ENCODE measurements at places on chromosomes 1 and 21.
A peak's percentile ranks its signal among the peaks of the same experiment; 100 is the strongest.

DNA sequence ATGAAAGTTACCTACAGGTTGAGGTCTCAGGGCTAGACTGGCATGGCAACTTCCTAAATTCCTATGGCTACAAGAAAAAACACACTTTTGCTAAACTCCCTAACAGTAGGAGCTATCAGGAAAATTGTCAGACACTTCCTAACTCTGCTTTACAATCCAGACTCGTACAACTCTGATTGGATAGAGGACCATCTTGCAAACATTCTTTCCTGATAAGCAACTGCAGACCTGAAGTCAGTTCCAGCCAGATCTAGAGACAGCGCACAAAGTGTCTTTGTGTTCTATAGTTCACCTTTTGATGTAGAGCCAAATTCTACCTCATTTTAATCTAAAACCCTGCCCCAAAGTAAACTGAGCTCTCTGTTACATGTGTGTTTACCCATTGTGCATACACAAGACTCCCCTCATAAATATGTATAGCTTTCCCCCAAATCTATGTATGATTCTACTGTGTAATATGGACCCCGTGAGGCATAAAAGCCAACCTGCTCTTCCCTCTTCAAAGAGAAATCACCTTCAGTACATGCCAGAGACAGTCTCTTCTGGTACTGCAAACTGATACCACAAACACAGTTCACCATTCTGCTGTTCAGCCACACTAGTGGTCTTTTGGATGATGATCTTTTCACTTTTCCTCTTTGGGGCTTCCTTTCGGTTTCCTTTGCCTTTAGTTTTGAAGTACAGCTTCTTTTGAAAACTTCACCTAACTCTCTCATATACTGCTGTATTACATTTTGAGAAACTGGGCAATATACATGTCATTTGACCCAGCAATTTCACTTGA lies 21.7 kb downstream of the ZP4 start:
- no peak for DNase-seq

- DNase-seq: no peak
Observed at GRCh38 chr1:157105298-157105987, 5.8 kb upstream of the ETV3L start.

DNA sequence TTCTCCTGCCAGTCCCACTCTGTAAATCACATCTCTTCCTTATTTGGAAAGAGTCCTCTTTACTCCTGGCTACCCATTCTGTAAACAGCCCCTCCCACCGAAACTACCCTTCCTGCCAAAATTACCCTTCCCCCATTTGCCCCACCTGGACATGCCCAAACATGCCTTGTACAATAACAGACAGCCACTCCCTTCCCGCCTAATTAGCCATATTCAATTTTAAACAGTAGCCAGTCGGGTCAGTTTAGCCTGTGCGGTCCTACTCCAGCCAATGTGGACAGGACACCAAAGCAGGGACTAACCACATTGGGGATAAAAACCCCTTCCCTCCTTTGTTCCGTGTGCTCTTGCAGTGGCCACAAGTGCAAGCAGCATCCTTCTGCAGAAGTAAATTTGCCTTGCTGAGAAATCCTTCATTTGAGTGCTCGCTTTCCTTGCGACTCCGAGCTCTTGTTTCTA lies 56.3 kb upstream of the MAP10 start:
- no peak for DNase-seq

DNA sequence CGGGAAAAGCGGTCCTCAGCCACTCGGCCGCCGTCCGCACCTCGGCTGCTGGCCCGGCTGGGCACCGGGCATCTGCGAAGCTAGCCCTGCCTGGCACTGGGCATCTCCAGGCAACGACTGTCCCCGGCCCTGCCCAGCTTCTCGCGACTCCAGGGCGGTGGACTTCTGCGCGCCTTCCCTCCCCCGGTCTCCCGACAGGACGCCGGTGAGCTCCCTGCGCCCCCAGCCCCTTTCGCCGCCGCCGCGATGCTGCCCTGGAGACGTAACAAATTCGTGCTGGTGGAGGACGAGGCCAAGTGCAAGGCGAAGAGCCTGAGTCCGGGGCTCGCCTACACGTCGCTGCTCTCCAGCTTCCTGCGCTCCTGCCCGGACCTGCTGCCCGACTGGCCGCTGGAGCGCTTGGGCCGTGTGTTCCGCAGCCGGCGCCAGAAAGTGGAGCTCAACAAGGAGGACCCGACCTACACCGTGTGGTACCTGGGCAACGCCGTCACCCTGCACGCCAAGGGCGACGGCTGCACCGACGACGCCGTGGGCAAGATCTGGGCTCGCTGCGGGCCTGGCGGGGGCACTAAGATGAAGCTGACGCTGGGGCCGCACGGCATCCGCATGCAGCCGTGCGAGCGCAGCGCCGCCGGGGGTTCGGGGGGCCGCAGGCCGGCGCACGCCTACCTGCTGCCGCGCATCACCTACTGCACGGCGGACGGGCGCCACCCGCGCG lies 514 bp downstream of the FAM43B start:
- no peak for DNase-seq

GRCh38 chr1:31755197-31755611 lies 8.9 kb downstream of the ADGRB2 start:
- no peak for DNase-seq

- DNase-seq: peak; percentile 75
Observed at GRCh38 chr1:179025975-179026812, 500 bp downstream of the FAM20B start.

GRCh38 chr1:243554686-243555085 lies 295.4 kb downstream of the AKT3 start:
- DNase-seq: no peak

- no peak for DNase-seq
Observed at GRCh38 chr1:46755121-46755520, 36.2 kb upstream of the EFCAB14 start.

GRCh38 chr1:111275079-111275478 lies 15.6 kb upstream of the CHIA start:
- DNase-seq: no peak

DNA sequence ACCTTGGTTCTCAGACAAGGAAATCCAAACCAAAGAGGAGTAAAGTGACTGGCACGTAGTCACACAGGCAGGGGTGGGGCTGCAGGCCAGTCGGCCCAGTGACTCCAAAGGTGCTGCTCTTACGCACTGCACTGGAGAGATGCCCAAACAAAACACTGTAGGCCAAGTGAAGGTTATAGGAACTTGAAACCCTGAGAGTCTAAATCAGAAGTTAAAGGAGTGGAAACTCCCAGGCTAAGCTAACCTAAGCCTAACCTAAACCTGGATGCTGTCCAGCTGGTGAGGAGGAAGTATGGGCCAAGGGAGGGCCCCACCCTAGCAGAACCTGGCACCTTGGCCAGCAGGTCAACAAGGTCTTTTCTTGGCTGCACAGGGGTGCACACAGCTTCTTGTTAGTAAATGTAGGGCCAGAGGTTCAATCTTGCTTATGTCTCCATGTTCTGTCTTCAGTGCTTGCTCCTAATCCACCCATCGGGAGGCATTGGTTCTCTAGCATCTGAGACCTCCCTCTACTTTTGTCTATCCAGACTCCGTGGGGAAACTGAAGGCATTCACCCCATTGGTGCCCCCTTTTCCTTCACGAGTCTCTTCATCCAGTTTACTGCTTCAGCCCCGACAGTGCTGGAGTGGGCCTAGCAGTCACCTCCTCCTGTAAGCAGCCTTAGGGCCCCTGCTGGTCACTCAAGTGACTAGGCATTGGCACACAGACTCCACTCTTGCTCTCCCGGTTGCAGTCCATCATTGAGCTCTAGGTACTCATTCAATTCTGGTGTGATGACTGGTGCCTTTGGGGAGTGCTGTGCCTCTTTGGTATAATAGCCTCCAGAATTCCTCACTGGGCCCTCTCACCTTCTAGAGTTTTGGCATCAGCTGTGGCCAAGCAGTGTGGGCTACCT lies 12.9 kb upstream of the TMEM125 start:
- no peak for DNase-seq

DNA sequence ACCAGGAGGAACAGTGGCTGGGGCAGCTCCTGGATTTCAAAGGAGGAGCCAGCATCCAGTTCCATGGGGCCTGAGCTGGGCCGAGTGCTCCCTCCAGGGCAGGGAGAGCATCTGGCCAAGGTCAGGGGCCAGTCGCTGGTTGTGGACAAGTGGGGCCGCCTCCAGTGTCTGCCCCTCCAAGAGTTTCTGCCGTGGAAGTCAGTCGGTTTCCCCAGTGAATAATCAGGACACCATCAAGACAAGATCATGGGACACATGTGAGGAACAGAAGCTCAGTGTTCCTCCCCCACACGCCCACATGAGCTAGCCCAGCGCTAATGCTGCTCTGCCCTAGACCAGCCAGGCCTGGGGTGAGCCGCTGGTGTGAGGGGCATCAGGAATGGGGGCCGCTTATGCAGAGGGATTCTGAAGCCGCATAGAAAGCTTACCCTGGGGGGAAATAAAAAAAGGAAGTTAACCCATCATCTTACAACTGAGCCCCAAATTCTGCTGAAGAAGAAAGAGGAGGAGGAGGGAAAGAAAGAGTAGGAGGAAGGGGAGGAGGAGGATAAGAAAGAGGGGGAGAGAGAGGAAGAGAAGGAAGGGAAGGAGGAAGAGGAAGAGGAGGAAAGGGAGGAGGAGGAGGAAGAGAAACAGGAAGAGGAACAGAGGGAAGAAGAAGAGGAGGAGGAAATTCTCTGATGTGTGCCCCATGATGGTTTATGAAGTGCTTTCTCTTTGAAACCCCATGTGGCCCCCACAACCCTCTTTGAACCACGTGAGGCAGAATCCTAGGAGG lies 198.4 kb downstream of the MATN1 start:
- no peak for DNase-seq

DNA sequence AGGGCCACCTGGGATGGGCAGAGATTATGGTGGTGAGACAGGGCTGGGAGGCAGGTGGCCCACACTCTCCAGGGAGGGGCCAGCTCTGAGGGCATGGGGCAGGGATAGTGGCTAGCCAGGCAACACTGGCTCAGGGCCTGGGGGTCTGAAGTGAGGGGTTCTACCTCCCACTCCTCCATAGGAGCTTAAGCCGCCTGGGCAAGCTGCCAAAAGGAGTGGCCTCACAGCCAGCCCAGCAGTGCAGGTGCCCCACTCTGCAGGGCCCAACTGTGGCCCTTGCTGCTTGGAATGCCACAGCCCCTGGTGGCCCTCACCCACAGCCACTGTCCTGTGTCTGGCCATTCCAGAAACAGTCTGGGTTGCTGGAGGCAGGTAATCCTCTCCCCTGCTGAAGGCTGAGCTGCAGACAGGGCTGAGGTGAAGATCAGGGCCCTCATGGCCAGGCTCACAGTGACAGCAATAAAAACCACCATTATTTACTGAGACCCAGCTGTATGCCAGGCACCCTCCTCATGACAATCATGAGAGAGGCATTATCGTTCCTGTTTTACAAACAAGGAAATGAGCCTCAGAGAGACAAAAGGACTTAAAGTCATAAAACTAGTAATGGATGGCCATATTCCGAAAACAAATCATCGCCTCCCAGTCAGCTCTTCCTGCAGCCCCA lies 31.0 kb downstream of the KIF21B start:
- no peak for DNase-seq

GRCh38 chr1:59162665-59163064 lies 134.2 kb upstream of the FGGY start:
- no peak for DNase-seq

DNA sequence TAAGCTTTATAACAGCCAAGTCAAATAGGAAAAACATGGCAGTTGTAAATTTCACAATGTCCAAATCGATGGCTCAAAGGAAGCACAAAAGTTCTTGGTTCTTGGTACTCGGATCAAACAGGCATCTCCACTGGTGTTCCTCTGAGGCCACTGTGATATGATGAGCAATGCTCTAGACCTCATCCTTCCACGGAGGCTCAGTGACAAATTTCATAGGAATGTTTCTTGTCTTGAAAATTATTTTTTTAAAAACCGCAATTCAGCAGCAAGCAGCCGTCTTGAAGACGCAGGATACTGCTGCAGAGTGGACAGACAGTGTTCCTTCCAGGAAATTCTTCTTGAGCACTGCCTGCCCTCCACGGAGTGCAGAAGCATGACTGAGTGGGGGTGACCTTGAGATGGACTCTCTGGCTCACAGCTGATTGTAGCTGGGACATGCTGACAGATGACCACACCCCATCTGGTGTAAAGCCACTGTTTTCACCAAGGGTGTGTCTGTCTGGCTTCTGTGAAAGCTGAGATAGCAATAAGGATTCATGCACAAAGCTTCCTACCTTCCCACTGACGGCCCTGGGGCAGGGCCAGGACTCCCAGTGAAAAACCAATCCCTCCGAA lies 61.9 kb downstream of the TIAM1 start:
- no peak for DNase-seq

- DNase-seq: no peak
Observed at GRCh38 chr21:34906401-34906800, 142.7 kb downstream of the RUNX1 start.

- DNase-seq: no peak
Observed at GRCh38 chr1:9186082-9186859, 48.3 kb upstream of the H6PD start.

DNA sequence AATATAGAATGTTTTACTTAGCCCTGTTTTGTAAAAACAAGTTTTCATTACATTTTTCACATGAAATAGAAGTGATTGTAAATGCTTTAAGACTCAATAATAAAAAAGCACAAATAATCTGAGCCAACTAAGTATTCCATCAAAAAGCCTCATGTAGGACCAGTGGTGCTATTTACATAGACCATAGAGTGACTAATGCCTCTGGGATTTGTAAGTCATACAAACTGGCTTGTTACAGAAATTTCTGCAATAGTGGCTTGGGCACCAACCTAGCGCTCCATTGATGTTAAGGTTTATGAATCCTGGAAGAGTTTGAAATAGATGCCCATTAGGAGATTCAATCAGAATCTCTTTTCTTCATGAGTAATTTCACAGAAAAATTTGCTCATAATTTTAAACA lies 31.9 kb downstream of the ZMYM1 start:
- DNase-seq: no peak

DNA sequence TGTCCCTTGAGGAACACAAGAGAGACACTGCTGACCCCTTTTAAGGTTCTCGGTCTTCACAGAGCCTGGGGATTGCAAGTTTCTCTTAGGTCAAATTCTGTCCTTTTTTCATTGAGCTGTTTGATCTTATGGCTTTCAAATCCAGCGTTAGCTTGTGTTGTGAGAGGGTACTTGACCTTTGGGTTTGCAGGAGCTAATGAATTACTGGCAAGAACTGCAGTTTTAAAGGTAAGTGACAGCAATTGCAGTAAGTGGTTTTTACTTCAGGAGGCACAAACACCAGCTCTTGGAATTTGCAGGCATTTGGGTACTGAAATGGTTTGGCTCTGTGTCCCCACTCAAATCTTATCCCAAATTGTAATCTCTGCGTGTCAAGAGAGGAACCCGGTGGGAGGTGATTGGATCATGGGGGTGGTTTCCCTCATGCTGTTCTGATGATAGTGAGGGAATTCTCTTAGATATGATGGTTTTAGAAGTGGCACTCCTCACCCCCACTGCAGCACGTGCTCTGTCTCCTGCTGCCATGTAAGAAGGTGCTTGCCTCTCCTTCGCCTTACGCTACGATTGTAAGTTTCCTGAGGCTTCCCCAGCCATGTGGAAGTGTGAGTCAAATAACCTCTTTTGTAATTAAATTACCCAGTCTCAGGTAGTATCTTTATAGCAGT lies 134.5 kb upstream of the LYPLAL1 start:
- DNase-seq: no peak
